ENCODE measurements at places on chromosomes 6 and 20.
A peak's percentile ranks its signal among the peaks of the same experiment; 100 is the strongest.

- no peak for DNase-seq
Measured at GRCh38 chr6:111837641-111838500, 35.4 kb downstream of the FYN start.

DNA sequence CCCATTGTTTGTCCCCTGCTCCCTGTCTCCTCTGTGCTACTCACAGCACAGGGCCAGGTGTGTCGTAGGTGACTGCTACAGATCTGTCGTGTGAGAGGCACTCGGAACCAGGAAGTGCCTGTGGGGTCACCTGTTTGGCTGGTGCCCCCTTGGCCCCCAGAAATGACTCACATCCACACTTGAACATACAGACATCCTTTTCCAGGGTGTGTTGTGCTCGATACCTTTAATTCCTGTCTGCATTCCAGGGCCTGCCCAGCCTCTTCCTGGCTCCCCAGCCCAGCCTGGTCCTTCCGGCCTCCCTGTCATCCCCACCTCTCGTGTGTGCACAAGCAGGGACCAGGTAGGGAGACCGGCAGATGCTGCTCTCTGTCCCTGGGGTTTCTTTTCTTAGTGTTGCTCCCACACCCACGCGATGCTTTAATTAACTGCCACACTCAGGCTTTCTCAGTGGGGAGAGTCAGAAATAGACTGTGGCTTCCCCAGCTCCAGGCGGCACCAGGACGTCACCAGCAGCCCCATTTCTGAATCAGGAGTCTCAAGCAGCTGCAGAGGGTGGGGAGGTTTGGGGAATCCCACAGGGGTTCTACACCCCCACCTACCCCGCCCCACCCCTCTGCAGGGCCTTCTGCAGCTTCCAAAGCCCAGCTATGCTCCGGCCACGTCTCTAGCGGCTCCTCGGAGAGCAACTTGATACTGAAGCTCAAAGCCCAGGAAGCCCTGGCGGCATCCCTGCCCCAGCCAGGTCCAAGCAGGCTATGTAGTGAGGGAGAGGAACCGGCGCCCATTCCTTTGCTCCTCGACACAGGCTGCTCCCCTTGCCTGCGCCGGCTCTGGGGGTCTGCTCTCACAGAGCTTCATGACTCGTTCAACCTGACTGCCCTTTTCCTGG is 102.2 kb downstream of the SYCP2 start:
- DNase-seq, result no peak

DNA sequence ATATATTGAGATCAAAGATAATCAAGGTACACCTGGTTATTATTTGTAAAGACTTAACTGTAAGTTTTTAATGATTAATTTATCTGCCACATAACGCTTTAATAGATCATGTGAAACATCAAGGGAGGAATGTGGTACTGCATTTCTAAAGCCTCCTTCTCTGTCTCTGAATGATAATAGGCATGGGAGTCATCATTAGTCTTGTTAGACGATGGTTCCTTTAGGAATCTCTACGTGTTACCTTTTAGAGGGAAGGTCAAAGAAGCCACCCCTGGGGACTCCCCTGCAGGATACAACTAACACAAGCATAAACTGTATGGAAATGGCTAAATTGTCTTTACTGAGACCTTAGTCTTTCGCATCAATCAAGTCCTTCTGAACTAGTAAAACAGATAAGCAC is 173.6 kb upstream of the MCHR2 start:
- DNase-seq, result no peak

GRCh38 chr20:2757001-2757400 is 43.4 kb downstream of the CPXM1 start:
- no peak for DNase-seq

- DNase-seq, result peak; percentile 37
Measured at GRCh38 chr6:44078827-44079671, 48.2 kb downstream of the MRPL14 start.

- no peak for DNase-seq
Measured at GRCh38 chr20:41007481-41007880, 21.1 kb upstream of the TOP1 start.

DNA sequence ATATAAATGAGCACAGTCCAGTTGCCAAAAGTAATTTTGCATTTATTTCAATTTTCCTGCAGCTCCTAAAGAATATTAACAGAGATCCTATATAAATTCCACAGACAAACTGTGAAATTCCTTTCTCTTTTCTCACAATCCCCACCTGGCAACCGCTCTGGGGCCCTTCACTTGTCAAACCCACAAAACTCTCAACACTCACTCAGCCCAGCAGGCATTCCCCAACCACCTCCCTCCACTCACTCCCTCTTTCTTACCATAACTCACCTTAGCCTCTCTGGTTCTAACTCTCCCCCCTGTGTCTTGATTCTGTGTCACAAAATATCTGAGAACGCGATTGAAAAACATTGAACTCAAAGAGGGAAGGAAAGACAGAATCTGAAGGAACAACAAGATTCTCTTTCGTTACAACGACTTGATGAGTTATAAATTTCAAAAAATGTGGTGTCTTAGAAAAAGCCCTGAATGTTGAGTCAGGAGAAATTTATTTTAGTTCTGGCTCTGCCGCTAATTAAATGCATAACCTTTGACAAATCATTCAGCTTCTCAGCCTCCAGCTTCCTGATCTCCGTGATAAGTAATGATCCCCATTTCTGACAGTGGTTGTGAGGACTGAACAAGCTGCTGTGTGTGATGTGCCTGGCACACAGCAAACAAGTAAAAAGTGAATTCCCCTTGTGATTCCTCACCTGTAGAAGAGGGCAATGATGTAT is 87.9 kb downstream of the UNC5CL start:
- DNase-seq, result no peak

DNA sequence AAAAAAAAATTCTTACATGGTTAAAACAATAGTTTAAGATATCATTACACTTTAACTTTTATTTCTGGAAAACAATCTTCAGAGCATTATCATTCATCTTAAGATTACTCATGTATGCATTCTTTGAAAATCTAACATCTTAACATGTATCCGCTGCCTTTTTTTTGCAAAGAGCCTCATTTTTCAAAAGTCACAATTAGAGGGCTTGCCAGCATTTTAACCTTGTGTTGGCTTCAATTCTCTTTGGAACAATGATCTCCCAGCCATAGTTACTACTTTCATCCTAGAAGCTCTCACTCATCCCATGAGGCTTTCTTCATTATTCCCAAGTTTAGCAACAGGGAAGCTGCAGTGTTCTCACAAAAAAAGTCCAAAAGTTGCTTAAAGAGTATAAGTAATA is 330.8 kb downstream of the BCKDHB start:
- no peak for DNase-seq

DNA sequence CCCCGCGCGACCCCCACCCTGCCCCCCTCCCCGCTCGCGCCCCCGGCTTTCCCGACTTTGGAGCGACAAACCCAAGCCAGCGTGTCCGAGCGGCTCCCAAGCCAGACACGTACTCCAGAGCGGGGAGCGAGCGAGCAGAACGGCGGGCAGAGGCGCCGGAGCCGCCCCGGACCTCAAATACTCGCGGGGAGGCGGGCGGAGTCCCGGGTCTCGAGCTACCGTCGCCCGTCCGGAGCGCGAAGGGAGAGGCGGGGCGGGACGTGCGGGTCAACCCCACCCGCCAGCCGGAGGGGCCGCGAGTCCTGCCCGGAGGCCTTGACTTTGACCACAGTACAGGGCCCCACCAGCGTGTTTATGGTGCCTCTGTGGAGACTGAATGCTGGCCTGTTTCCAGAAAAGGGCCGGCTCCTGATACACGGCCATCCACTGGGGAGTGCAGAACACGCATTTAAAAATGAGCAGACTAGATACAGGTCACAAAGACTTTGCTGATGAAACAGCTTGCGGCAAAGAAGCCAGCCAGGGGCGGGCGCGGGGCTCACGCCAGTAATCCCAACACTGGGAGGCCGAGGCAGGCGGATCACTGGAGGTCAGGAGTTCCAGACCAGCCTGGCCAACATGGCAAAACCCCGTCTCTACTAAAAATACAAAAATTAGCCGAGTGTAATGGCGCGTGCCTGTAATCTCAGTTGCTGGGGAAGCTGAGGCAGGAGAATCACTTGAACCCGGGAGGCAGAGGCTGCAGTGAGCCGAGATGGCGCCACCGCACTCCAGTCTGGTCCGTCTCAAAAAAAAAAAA is at the start of gene SERPINB6:
TSS of gene SERPINB6 (minus strand) at position 148 of the 799 bp plus-strand sequence. CDS start 12,235 bp downstream, outside the sequence.
- DNase-seq, result no peak

GRCh38 chr20:47038566-47039560 is 144.2 kb downstream of the EYA2 start:
- DNase-seq, result no peak

GRCh38 chr6:29663300-29664042 is 6.6 kb downstream of the MOG start:
- no peak for DNase-seq

DNA sequence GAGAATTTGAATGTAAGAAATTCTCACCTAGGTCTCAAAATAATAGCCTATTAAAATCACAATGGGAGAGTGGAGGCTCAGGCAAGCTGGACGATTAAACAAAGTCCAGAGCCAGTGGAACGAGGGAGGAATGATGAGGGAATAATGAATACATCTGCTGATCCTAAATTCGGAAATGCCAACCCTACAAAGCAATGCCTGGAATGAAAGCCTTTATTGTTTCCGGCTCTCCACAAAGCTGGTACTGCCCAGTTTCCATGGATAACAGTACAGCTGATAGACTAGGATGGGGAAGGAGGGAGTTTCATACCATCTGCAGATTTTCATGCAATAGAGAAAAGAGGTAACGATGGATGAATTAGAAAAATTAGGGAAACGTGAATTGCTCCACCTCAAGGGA is 356.1 kb downstream of the CBLN4 start:
- no peak for DNase-seq

DNA sequence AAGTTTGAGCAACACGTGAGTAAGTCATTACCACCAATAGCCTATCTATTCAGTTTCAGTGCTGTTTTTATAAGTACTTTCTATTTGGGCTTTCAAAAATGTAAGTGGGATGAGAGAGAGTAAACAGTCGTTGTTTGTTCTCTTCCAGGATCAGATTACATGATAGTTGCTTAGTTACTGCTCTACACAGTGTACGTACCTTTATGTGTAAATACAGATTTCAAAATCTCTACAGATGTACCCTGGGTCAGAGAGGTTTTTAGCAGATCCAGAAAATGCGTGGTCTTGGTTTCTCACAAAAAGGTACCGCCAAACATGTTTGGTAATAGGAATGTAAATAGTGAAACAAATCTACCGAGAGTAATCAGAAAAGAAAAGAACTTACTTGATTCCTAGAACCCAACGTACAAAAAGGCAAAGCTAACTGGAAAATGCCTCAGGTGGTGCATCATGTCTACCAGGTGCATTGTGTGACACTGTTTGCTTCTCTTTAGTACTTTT is 421.1 kb downstream of the BCKDHB start:
- no peak for DNase-seq

- DNase-seq, result no peak
Measured at GRCh38 chr6:48641544-48641943, 530.5 kb upstream of the PTCHD4 start.

- no peak for DNase-seq
Measured at GRCh38 chr6:126067073-126067472, 80.7 kb downstream of the TRMT11 start.

GRCh38 chr20:39911497-39911896 is 777.5 kb downstream of the MAFB start:
- DNase-seq, result no peak

DNA sequence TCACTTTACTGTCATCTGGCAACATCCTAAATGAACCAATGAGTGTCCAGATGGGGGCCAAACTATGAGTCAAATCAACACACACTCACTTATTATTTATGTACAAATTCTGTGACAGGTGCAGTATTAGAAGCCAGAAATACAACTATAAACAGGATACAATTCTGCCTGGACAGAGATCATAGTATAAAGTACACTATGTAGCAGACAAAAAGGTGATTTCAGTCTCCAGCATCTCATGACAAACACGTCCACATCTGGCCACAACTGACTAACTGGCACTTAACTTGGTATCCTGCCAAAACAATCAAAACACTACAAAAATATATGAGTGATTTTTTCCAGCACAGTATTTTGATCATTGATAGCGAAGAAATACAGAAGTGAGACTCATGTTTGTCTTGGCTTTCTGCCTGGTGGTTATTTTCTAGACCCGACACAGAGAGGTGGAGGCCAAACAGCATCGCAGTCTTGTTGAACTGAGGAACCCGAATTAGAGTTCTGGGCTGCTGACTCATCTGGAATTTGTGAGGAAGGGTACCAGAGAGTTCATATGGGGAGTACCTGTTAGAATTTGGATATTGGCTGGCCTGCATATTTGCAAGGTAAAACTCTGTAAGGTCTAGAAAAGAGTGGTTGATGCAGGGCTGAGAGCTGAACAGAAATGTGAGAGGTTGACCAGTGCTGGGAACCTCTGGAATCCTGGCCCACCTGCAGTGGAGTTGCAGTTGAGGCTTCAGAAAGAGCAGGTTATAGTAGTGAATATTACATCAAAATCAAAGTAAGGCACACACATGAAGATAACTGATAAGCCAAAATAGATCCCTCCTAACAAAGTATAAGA is 475.2 kb downstream of the PTPRT start:
- DNase-seq, result no peak

DNA sequence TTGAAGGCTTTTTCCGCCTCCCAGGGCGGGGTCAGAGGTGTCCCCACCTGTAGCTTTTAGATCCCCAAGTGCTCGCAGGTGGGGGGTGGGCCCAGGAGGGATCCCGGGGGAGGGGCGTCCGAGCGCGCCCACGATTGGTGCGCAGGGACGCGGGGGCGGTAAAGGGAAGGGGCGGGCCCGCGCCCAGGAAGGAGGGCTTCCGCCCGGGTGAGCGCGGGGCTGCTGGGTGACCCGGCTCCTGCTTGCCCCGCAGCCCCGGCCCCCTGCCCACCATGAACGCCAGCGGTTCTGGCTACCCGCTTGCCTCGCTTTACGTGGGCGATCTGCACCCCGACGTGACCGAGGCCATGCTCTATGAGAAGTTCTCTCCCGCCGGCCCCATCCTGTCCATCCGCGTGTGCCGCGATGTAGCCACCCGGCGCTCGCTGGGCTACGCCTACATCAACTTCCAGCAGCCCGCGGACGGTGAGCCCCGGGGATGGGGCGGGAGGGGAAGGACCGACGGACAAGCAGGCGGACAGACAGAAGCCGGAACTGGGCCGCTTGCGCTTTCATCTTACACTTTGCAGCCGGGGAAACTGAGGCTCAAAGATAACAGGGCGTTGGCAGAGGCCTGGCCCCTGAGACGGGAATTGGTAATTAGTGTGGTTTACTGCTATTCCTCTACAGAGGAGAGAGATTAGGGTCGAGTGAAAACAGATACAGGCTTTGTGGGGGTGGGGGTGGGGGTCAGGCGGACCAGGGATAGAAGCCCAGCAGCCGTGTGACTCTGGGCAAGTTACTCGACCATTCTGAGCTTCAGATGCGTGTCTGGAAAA is at the start of gene PABPC1L:
TSS of gene PABPC1L (plus strand) at position 189 of the 818 bp plus-strand sequence. CDS start at position 273, 84 bp downstream.
- DNase-seq, result peak; percentile 67

DNA sequence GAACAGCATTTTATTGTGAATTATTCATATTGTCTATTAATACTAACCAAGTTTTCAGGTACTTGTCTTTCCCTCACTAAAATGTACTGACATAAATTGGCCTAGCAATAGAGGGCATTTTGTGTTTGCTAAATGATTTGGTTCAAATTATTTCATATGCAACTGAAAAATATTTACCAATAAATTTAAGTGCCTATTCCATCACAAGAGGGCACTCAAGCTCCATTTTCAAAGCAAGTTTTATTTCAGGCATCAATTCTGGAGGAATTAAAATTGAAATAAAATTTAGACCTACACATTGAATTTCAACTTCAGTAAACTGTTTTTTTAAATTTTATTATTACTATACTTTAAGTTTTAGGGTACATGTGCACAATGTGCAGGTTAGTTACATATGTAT is 114.3 kb upstream of the SYNCRIP start:
- no peak for DNase-seq
